ENCODE measurements at places on chromosomes 3 and 15. TPM values are rescaled to one million over a fixed set of nuclear protein-coding genes. Genes with fewer than 3 reads are reported as not detected.

The SNTN gene
- not detected for total RNA-seq

The TLR9 gene
- total RNA-seq: 0.21 TPM

The PARL gene
- 59.6 TPM for total RNA-seq

The PTPN23 gene
- total RNA-seq: 16.5 TPM

The SCN11A gene
- 0.11 TPM for total RNA-seq

The SLC24A1 gene
- 1.6 TPM for total RNA-seq

The OR5K3 gene
- total RNA-seq: not detected

The CADPS gene
- 21.7 TPM for total RNA-seq

The PPM1L gene
- total RNA-seq: 51.3 TPM

The NR1I2 gene
- 0.29 TPM for total RNA-seq

The TMOD2 gene
- 6.8 TPM for total RNA-seq

The HHATL gene
- total RNA-seq: 733 TPM

GRCh38 chr3:165994293-165994692, 157.1 kb upstream of the BCHE start:
- no peaks in the 10 kb centered on the region for H3K27me3 ChIP-seq
- H3K4me3 ChIP-seq: no peak overlapping the region
- H3K36me3 ChIP-seq: no peaks in the 10 kb centered on the region
- no peak overlapping the region for H3K27ac ChIP-seq

GRCh38 chr3:130733236-130733875, 13.3 kb downstream of the PIK3R4 start:
- H3K36me3 ChIP-seq: peaks cover 17% of the 10 kb centered on the region
- H3K27me3 ChIP-seq: no peaks in the 10 kb centered on the region
- no peak overlapping the region for H3K27ac ChIP-seq

GRCh38 chr3:113714702-113715101, 18.3 kb upstream of the USF3 start:
- no peak overlapping the region for H3K4me3 ChIP-seq
- H3K36me3 ChIP-seq: no peaks in the 10 kb centered on the region
- H3K4me1 ChIP-seq: peaks cover 2% of the 10 kb centered on the region
- no peaks in the 10 kb centered on the region for H3K27me3 ChIP-seq
- no peak for DNase-seq

GRCh38 chr3:32820971-32821685, 3.3 kb downstream of the TRIM71 start:
- H3K4me3 ChIP-seq: no peak overlapping the region
- peaks cover 38% of the 10 kb centered on the region for H3K27me3 ChIP-seq
- H3K27ac ChIP-seq: no peak overlapping the region
- H3K36me3 ChIP-seq: no peaks in the 10 kb centered on the region
- DNase-seq: no peak

DNA sequence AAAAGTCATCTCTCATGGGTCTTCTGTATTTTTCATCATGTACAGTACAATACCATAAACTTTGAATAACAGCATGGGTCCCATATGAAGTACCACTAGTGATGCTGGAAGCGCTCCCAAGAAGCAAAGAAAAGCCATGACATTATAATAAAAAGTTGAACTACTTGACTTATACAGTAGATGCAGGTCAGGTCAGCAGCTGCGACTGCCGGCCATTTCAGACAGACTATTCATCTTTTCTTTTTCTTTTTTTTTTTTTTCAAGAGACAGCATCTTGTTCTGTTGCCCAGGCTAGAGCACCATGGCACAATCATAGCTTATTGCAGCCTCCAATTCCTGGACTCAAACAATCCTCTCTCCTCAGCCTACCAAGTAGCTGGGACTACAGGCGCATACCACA, 10.2 kb downstream of the RAF1 start:
- H3K4me3 ChIP-seq: no peak overlapping the region
- H3K36me3 ChIP-seq: no peaks in the 10 kb centered on the region
- no peak for DNase-seq

GRCh38 chr3:155519078-155519477, 225.6 kb upstream of the STRIT1 start:
- no peaks in the 10 kb centered on the region for H3K36me3 ChIP-seq
- no peak overlapping the region for H3K27ac ChIP-seq
- no peak overlapping the region for H3K4me3 ChIP-seq
- no peaks in the 10 kb centered on the region for H3K4me1 ChIP-seq

- H3K4me3 ChIP-seq: no peak overlapping the region
- H3K4me1 ChIP-seq: no peaks in the 10 kb centered on the region
- H3K27ac ChIP-seq: no peak overlapping the region
- H3K27me3 ChIP-seq: no peaks in the 10 kb centered on the region
These were observed 13.1 kb upstream of the RNF7 start for GRCh38 chr3:141725036-141725435.

GRCh38 chr15:47951781-47952180, 169.0 kb upstream of the SLC24A5 start:
- H3K27me3 ChIP-seq: no peaks in the 10 kb centered on the region
- no peak overlapping the region for H3K4me3 ChIP-seq
- no peaks in the 10 kb centered on the region for H3K4me1 ChIP-seq

GRCh38 chr3:126959921-126960603, 22.9 kb upstream of the PLXNA1 start:
- peaks cover 21% of the 10 kb centered on the region for H3K4me1 ChIP-seq
- H3K4me3 ChIP-seq: no peak overlapping the region
- no peak for DNase-seq
- no peaks in the 10 kb centered on the region for H3K27me3 ChIP-seq
- no peaks in the 10 kb centered on the region for H3K36me3 ChIP-seq

- H3K27me3 ChIP-seq: no peaks in the 10 kb centered on the region
- no peaks in the 10 kb centered on the region for H3K4me1 ChIP-seq
- DNase-seq: no peak
- no peak overlapping the region for H3K27ac ChIP-seq
These were observed 18.4 kb upstream of the OPA1 start for GRCh38 chr3:193574488-193575070.

GRCh38 chr15:88342666-88343065, 86.1 kb upstream of the NTRK3 start:
- no peak for DNase-seq
- no peak overlapping the region for H3K4me3 ChIP-seq
- H3K27ac ChIP-seq: no peak overlapping the region
- no peaks in the 10 kb centered on the region for H3K36me3 ChIP-seq
- H3K4me1 ChIP-seq: no peaks in the 10 kb centered on the region

GRCh38 chr3:111882799-111883198, 23.7 kb downstream of the PHLDB2 start:
- H3K4me1 ChIP-seq: peaks cover 24% of the 10 kb centered on the region
- H3K27me3 ChIP-seq: no peaks in the 10 kb centered on the region
- H3K36me3 ChIP-seq: peaks cover 32% of the 10 kb centered on the region
- DNase-seq: no peak
- no peak overlapping the region for H3K4me3 ChIP-seq

DNA sequence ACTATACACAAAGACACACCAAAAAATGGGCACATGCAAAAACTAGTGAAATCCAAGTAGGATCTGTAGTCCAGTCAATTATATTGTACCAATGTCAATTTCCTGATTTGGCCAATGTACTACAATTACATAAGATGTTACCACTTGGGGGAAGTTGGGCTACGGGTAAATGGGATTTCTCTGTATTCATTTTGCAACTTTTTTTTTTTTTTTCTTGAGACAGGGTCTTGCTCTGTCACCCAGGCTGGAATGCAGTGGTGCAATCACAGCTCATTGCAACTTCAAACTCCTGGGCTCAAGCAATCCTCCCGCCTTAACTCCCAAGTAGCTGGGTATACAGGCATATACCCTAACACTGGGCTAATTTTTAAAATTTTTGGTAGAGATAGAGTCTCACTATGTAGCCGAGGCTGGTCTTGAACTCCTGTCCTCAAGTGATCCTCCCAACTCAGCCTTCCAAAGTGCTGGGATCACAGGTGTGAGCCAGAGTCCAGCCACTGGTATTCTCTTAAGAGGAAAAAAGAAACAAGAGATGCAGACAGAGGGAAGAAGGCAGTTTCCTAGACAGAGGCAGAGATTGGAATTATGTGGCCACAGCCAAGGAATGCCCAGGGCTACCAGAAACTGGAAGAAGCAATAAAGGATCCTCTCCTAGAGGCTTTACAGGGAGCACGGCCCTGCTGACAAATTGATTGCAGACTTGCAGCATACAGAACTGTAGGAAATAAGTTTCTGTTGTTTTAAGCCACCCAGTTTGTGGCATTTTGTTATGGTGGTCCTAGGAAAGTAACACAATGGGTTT, 33.3 kb downstream of the TFDP2 start:
- H3K27me3 ChIP-seq: no peaks in the 10 kb centered on the region
- H3K36me3 ChIP-seq: no peaks in the 10 kb centered on the region
- H3K4me3 ChIP-seq: no peak overlapping the region
- H3K4me1 ChIP-seq: no peaks in the 10 kb centered on the region
- H3K27ac ChIP-seq: no peak overlapping the region

DNA sequence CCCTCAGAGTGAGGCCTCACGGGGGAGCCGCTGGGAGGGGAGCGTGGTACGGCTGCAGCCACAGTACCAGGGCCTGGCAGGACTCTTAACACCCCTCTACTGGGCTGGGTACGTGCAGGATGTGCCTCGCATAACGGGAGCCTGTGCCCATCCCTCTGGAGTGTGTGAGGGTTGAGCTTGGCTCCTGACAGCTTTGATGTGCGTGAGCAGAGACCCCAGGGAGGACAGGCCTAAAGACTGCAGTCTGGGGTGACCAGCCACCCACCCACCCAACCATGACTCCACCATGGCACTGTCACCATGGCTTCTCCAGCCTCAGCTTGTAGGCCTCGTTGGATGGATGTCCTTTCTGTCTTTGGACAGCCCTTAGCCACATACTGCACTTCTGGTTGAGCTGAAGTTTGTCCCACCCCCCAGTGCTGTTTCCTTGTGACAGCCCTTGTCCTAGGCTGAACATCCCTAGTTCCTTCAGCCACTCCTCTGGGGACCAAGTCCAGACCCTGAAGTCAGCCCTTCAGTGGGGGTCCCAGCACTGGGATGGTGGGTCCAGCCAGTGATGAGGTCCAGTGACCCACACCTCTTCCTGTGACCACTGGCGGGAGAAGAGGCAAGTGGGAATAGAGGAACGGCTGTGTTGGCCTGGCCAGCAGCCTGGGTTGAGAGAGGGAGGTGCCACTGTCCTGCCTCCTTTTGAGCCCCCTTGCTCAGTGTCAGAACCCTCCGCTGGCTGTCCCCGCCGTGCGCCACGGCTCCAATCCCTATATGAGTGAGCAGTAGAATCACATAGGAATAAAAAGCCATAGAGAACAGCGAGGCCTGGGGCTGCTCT, 6.1 kb downstream of the GLYCTK start:
- peaks cover under 1% of the 10 kb centered on the region for H3K4me1 ChIP-seq
- H3K4me3 ChIP-seq: no peak overlapping the region
- DNase-seq: no peak
- peaks cover 5% of the 10 kb centered on the region for H3K36me3 ChIP-seq
- H3K27me3 ChIP-seq: no peaks in the 10 kb centered on the region

GRCh38 chr3:46613313-46614005, 1.1 kb downstream of the FAM240A start:
- H3K27me3 ChIP-seq: no peaks in the 10 kb centered on the region
- DNase-seq: no peak
- H3K4me1 ChIP-seq: no peaks in the 10 kb centered on the region
- no peak overlapping the region for H3K27ac ChIP-seq
- no peaks in the 10 kb centered on the region for H3K36me3 ChIP-seq

- no peaks in the 10 kb centered on the region for H3K27me3 ChIP-seq
- no peak for DNase-seq
- no peaks in the 10 kb centered on the region for H3K4me1 ChIP-seq
These were observed 27.2 kb upstream of the MEX3B start for GRCh38 chr15:82072926-82073537.

- no peak within 1 kb of the TSS for H3K27ac ChIP-seq
- no peak within 1 kb of the TSS for H3K4me3 ChIP-seq
- H3K27me3 ChIP-seq: no peaks in the 10 kb centered on the region
- H3K36me3 ChIP-seq: no peaks in the 10 kb centered on the region
These were observed at the start of gene NAALADL2 for GRCh38 chr3:174859114-174859735. NAALADL2 (plus strand) TSS chr3:174859334.

GRCh38 chr15:69804786-69805185, 292.9 kb downstream of the TLE3 start:
- H3K27me3 ChIP-seq: peaks cover 15% of the 10 kb centered on the region
- no peaks in the 10 kb centered on the region for H3K36me3 ChIP-seq
- DNase-seq: no peak
- no peaks in the 10 kb centered on the region for H3K4me1 ChIP-seq
- H3K4me3 ChIP-seq: no peak overlapping the region
- H3K27ac ChIP-seq: no peak overlapping the region

DNA sequence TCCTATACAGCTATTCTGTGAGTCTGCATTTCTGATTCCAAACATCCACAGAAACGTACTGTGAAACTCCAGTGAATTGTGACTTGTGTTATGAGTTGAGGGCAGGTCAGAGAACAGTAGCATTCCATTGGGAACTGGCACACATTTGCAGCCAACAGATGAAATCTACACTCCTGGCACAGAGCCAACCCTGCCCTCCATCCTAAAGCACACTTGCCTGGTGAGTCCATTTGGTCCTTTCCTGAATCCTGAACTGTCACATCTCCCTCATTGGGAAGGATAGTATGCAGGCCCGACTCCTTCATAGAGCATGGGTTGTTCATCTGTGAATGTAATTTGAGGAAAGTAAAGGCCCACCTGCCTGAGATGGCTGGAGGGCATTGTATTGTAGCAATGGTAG, 314.3 kb upstream of the RASGRP1 start:
- no peak overlapping the region for H3K27ac ChIP-seq
- H3K4me3 ChIP-seq: no peak overlapping the region
- no peaks in the 10 kb centered on the region for H3K27me3 ChIP-seq
- H3K4me1 ChIP-seq: no peaks in the 10 kb centered on the region
- DNase-seq: no peak

DNA sequence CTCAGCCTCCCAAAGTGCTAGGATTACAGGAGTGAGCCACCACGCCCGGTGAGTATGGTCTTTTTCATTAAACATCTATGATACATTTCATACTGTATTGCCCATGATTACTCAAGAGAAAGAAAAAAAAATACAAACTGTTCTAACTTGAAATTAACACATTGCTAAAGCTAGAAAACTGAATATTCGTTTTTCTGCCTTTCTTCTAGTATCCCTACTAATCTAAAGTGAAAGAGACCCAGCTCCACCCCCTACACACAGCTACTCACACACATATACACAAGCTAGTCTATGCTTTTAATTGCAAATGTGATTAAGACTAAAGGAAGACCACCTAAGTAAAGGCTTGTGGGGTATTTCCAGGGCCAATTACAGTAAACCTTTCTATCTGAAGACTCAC, 43.1 kb downstream of the INO80 start:
- H3K4me1 ChIP-seq: no peaks in the 10 kb centered on the region
- no peak overlapping the region for H3K4me3 ChIP-seq
- H3K27me3 ChIP-seq: no peaks in the 10 kb centered on the region
- DNase-seq: no peak
- no peak overlapping the region for H3K27ac ChIP-seq

DNA sequence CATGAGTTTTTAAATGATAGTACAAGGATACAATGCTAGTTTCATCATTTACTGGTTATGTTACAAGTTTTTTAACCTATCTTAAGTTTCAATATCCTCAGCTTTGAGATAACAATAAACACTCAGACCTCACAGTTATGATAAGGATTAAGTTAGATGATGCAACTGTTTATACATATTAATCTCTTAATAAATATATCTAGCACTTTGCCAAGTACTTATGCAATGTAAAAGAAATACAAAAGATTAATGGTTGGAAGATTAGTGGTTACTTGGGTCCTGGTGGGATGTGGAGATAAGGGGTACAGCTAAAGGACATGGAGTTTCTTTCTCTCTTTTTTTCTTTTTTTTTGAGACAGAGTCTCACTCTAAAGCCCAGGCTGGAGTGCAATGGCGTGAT, 12.0 kb downstream of the SPPL2A start:
- no peaks in the 10 kb centered on the region for H3K27me3 ChIP-seq
- no peak overlapping the region for H3K27ac ChIP-seq
- DNase-seq: no peak
- peaks cover 3% of the 10 kb centered on the region for H3K36me3 ChIP-seq
- no peak overlapping the region for H3K4me3 ChIP-seq
- H3K4me1 ChIP-seq: peaks cover 34% of the 10 kb centered on the region

Measured in heart left ventricle (tissue), 16 donors.